WTC11 (cell line): ENCODE measurements at places on chromosomes 5 and 9. TPM values are rescaled to one million over a fixed set of nuclear protein-coding genes. Genes with fewer than 3 reads are reported as not detected.

SLC34A3 gene
- 0.13 to 0.23 TPM (median 0.14 TPM) in 3 replicates for total RNA-seq

DNA sequence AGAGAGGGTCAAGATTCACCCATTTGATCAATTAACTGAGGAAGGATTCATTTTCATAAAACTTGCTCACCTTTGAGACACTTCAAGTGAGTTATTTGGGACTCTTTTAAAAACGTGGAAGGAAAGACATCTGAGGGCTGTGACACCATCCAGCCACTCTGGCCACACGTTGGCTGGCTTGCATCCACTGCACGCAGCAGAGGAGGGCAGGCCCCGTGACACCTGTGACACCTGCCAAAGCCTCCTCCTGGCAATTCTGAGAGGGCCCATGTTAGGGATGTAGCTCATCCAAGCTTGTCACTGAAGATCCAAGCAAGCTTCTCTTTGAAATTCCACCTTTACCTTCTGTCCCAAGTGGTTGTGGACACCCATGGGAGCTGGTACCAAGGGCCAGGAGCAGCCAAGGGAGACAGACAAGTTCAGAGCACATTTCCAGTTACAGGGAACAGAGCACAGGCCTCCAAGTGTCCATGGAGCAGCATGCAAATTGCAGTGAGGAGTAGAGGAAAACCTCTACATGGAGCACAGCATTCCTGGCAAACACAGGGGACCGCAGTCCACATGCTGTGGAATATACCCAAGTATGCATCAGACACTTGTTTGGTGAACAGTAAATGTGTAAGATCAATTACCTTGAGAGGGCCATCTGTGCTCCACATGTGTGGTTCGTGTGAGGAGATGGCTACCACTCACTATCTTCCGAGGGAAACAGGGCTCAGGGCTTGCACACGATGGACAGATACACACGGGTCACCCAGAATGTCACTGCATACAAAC, 4.8 kb downstream of the PRSS3 start:
- no peak for DNase-seq

JAKMIP2 gene
- 10.9 to 11.9 TPM (median 11.8 TPM) in 3 replicates for total RNA-seq

GRCh38 chr5:106106384-106106783, 1564.4 kb downstream of the EFNA5 start:
- DNase-seq = no peak

GRCh38 chr9:128940271-128940921, 7.0 kb downstream of the DOLK start:
- DNase-seq = no peak
